ENCODE measurements at places on chromosomes 3 and 15.

DNA sequence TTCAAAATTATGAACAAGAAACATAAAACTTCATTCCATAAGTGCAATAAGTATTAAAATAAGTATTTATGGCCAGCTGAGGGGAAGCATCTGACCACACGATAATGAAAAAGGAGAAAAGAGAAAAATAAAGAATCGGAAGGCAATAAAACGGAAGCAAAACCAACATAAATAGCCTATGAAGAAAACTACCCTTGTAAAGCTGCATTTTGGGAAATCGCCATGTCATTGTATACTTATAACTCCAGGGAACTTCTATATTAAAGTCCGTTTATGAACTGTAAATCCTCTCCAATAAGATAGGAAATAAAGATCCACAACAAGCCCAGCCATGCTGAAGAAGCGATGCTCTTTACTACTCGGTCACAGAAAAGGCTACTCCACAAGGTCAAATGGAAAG, 47.7 kb downstream of the MORC1 start:
- DNase-seq = no peak

- no peak for DNase-seq
Measured at GRCh38 chr15:51677452-51677851, 3.9 kb upstream of the SCG3 start.

DNA sequence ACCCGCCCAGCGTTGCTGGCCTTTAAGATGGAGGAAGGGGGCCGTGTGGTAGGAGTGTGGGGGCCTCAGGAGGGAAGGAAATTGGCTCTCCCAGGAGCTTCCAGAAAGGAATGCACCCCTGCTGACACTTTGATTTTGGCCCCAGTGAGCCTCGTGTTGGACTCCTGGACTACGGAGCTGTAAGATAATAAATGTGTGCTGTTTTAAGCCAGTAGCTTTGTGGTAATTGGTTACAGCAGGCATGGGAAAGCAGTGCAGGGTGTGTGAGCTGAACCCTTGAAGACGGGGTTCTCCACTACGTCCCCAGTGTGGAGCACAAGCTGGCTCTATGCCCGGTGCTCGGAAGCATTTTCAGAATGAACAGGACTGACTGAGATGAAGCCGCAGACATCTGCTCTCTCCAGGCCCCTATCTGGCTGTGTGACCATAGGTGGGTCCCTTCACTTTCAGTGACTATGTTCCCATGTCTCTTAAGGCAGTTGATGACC, 22.9 kb upstream of the CGNL1 start:
- DNase-seq = no peak

GRCh38 chr15:41562784-41563198, 3.8 kb downstream of the TYRO3 start:
- DNase-seq = no peak

GRCh38 chr3:86547692-86548091, 443.3 kb downstream of the VGLL3 start:
- no peak for DNase-seq

GRCh38 chr3:131645638-131646037, 142.9 kb upstream of the MRPL3 start:
- no peak for DNase-seq

Data from GM12864 (cell line).